Cortex of kidney (tissue), 1 donor: ENCODE measurements at places on chromosomes 1 and 21.

DNA sequence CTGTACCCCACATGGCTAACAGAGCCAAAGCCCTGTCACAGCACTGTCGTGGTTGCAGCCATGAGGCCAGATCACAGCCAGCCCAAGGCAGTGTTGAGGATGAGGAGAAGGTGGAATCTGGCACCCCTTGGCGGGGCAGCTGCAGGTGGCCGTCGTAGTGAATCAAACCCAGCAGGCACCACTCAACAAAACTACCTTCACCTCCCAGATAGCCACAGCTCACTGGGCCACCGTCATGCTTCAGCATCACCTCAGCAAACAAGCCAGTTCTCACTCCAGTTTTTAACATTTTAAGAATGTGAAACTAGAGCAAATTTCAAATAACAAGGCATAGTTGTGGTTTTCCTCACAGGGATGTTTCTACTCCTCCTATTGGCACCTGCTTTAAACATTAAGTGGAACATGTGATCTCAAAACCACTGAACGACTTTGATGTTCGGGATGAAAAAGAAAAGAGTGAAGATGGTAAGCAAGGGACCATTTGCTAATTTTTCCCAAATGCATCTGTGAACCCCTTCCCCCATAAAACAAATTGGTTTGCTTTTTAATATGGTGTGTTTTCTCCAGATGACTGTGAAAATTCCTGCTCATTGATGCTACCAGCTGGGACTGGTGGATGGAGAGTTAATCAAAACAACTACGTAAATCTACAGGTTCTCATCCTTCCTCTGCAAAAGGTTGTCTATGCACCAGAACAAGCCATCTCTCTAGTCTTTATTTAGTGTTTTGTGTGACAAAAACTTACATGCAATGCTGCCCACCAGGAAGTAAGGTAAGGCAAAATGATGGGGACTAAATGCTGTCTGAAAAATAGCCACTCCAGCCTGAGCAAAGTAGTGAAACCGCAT, 45.5 kb downstream of the TOR1AIP2 start:
- DNase-seq, result no peak

DNA sequence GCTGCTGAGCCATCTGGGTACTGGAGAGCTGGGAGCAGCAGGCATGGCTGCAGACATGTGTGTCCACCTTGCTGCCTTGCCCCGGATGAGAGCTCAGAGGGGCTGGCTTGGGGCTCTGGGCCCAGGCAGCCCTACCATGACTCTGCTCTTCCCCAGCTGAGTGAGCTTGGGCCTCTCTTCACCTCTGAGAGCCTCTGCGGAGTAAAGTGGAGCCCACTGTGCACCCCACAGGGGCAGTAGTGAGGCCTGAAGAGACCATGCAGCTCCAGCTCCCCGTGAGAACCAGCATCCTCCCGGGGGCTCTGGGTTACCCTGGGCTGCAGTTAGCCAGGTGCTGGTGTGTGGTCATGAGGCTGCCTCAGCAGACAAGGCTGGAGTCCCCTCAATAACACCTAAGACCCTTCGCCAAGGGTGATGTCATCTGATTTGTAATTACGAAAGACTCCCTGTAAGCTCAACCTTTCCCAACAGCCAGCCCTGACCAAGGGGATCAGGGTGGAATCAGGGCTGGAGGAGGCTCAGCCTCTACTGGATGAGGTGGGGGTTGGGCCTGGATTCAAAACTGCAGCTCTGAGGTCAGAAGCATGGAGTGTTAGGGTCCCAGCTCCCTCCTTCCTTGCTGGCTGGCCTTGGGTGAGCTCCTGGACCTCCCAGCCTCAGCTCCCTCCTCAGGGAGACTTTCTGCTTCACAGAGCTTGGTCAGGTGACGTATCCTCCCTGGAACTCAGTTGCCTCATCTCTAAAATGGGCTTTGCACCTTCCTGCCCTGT, 308.0 kb downstream of the MATN1 start:
- no peak for DNase-seq

DNA sequence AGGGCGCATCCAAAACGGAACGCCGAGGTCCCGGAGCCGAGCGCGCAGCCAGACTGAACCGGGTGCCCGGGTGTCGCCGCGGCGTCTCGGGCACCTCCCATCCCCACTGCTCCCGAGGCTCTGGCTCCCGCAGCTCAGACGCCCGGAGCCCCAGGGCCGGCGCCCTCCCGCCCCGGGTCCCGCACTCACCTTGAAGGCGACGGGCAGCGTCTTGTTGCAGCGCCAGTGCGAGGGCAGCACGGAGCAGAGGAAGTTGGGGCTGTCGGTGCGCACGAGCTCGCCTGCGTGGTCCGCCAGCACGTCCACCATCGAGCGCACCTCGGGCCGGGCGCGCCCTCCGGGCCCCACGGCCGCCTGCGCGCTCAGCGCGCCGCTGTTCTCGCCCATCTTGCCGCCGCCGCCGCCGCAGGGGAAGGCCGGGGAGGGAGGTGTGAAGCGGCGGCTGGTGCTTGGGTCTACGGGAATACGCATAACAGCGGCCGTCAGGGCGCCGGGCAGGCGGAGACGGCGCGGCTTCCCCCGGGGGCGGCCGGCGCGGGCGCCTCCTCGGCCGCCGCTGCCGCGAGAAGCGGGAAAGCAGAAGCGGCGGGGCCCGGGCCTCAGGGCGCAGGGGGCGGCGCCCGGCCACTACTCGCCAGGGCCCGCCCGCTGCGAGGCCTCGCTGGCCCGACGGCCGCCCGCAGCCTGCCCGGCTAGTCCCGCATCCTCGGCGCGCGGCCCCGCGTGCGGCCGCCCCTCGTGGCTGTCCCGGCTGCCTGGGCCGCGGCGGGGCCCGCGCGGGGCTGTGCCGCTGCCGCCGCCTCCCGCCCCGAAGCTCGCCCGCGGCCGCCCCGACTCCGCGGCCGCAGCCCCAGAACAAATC, 447 bp downstream of the RUNX3 start:
- DNase-seq, result no peak

- no peak for DNase-seq
These were observed 30.7 kb upstream of the IGSF5 start for GRCh38 chr21:39714331-39714730.

- no peak for DNase-seq
These were observed 160.7 kb downstream of the KAZN start for GRCh38 chr1:14759042-14759818.

GRCh38 chr1:175000697-175001187, 995 bp downstream of the CACYBP start:
- DNase-seq, result no peak

GRCh38 chr1:111191496-111191895, 8.9 kb downstream of the DENND2D start:
- no peak for DNase-seq

DNA sequence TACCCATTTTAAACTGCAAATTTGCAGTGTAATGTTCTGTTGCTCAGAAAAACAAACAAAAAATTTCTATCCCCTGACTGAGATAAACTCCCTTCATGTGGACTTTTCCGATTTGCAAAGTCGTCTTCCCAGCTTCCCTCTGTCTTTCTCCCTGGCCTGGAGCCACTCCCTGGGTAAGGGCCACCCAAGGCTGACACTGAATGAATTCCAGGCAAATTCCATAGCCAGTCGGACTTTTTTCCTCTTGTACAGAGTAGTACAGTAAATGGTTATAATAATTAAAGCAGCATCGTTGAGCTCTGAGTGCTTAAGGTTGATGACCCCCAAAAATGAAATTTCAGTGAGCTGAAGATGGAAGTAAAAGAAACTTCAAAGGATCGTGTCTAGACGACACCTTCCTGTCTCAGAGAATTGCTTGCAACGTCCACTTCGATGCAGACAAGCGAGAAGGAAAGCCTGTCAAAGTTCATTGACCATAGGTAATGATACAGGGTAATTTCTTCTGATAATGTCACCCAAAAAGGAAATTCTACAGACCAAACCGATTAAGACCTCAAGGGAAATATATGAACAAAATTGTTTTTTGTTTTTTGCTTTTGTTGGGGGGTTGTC, 33.6 kb upstream of the LHX8 start:
- DNase-seq, result no peak

DNA sequence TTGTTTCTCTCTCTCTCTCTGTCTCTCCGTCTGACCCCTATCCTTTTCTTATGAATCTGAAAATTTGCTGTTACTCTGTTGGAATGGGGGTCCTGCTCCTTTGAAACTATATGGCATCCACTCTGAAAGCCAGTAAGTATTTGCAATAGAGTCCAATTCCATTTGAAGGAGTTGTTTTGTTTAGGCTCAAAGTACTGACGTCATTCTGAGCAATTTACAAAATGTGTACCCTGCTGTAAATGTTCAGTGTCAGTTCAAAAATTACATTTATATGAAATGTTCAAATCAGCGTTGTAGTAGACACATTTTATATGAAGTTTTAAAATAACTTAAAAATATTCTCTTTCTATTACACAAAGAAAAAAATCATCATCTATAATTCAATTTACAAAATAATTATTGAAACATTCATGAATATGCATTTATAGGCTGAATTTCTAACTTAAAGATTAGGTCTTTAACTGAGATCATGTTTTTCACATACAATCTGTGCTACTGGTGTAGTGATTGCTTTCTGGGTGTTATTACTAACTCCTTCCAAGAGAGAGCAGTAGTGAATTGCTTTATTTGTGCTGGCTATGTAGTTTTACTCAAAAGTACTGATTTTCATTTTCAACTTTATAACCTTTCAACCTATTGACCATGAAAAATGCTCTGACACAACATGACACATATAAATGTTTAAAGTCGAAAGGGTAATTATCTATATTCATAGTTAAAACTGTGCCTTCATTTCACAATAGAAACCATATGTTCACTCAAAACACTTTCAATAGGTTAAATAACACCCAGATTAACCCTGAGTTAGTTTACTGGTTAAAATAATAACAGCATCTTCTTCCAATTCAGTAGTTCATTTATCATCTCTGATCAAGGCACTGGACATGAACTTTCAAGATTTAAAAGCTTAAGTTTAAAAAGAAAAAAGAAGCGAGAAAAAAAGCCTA, 253.1 kb upstream of the ADGRL4 start:
- DNase-seq, result no peak

- no peak for DNase-seq
These were observed 550.0 kb downstream of the KIF26B start for GRCh38 chr1:245704765-245705164.

- no peak for DNase-seq
These were observed 289.8 kb upstream of the SNX7 start for GRCh38 chr1:98371764-98372163.

DNA sequence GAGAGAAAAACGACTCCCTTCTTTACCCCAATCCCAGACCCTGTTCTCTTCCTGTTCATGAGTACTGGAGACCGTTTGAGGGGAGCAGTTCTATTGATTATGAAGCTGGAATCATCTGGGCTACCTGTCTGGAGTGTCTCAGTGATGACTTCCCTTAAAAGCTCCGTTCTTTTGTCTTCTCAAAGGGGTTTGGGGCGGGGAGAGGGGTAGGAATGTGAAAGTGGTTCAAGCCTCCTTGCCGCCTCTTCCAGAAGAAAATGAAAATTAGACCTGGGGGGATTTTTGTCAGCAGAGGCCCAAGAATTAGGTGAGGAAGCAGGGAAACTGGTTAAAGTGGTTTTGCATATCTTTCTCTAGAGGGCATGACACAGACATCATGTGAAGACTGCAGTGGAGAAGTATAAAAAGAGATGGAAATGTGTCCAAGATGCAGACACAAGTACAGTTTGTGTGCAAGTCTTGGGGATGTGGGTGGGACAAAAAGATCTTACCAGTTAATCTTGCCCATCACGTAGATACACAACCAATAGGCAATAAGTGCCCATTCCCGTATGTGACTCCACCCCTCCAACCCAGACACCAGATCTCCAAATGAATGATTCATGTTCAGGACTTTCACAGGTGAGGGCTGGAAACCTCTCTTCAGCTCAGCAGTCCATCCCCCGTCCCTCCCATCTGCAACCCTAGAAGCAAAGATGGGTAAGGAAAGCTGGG, 470 bp upstream of the MTMR11 start:
- no peak for DNase-seq

- DNase-seq, result no peak
These were observed 65.9 kb downstream of the LAMC1 start for GRCh38 chr1:183089025-183089639.

GRCh38 chr1:96565546-96565945, 156.0 kb upstream of the PTBP2 start:
- DNase-seq, result no peak

DNA sequence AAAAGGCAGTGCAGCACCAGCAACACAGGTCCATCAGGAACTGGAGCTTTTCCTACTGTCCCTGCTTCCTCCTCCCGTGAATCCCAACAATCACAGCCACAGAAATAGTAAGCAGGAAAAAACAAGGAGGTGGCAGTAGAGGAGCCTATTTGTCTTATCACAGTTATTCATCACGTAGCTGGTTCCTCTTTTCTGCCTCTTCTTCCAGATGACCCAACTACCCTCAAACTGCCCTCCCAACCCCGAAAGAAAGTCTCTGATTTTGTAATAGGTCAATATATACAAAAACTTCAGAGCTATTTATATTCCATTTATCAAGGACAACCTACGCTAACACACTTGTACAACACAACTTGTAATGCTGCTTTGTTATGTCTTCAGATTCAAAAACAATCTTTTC, 21.4 kb downstream of the GNB1 start:
- DNase-seq, result no peak

DNA sequence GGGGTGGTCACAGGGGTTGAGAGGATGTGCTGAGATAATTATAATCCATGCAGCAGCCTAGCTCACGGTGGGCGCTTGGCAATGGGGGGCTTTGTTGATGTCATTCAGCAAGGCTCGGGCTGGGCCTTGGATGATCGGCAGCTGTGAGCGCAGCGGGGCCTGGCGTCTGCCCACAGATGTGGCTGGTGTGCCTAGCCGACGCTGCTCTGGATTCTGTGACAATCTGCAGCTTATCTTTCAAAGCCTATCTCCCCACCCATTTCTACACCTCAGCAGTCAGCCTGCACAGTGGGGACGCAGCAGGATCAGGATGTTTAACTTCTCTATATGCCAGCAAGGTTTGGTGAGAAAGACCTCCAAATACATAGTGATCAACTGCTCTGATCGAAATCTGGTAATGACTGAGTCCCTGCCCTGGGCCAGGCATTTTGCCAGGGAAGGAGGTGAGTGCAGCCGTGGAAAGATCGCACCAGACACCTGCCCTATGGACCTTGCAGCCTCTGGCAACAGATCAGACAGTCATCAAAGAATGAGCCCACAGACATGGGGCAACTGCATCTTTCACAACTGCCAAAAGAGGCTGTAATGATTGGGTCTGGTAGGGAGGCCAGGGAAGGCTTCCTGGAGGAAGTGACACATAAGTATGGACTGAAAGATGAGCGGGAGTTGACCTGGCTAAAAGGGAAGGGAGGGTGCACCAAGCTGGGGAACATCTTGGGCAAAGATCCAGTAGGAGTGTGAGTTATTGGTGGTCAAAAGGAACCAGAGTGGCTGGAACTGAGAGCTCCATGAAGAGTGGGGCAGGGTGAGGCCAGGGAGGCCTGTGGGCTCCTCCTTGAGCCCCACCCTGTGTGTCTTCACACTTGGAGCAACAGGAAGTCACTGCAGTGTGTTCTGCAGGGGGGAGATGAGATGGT, 35.3 kb downstream of the EPHB2 start:
- no peak for DNase-seq

- no peak for DNase-seq
These were observed 27.7 kb downstream of the TNFRSF9 start for GRCh38 chr1:7912743-7913557.
